ENCODE measurements at places on chromosomes 7 and 10.
A peak's percentile ranks its signal among the peaks of the same experiment; 100 is the strongest.

GRCh38 chr10:104081998-104082397 is 3.7 kb downstream of the COL17A1 start:
- DNase-seq = no peak

DNA sequence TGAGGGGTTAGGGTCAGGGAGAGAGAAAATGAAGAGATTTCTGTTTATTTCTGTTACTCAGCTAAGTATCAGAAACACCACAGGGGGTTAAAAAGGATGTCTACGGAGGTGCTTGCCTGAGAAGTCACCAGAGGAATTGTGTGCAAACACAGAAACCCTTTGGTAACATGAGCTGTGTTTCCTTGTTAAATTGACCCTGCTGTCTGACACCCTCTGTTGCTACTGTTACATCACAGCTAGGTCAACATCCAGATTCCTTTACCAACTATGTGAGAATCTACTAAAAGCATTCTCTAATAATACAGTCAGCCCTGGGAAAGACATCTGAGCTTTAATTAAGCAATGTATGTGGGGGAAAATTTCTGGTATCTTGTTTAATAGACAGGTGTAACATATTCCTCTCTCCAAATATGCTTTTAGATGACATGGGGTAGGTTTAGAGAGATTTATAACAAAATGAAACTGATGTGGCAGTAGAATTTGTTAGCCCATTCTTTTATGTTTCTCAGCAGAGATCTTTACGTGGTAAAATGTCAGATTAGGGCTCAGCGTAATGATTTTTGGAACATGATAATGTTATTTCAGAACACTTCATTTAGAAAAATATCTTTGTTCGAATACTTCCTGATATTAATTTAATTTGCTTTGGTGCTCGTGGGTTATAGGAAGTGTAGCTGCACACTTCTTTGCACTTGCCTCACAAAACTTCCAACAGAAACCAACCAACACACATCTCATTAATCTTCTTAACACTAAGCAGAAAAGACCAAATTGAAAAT is 168.0 kb upstream of the AHR start:
- peak; percentile 4 for DNase-seq

- DNase-seq = no peak
These were observed 195.4 kb downstream of the SKIDA1 start for GRCh38 chr10:21329995-21330627.

DNA sequence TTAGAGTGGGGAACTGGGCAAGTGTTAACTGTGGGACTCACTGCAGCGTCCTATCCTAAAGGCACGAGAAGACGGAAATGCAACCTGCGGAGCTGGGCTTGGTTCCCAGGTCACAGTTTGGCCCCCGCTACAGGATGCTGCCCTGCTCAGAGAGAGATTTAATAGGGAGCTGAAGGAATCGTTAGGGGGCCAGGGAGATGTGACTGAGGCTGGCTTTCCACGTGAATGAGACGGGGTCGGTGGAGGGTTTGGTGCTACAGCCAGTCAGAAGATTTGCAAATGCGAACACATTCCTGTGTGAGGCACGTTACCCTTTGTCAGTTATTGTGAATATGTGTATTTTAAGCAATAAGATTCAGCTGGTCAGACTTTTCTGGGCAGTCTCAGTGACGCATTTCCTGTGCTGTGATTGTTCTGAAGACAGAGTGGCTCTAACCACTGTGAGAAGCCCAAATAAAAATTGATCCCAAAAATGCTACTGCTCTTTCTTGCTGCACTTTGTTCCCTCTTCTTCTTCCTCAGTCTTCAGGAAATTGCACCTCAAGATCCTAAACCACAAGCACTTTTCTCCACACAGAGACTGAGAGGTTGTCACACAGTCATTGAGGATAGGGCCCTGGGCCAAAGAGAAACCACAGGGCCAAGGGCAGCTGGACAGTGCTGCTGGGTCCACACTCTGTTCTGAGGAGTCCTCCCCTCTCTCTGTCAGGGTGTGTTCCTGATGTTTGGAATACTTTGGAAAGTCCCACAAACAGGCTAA is 21.2 kb downstream of the CYP17A1 start:
- DNase-seq = no peak

DNA sequence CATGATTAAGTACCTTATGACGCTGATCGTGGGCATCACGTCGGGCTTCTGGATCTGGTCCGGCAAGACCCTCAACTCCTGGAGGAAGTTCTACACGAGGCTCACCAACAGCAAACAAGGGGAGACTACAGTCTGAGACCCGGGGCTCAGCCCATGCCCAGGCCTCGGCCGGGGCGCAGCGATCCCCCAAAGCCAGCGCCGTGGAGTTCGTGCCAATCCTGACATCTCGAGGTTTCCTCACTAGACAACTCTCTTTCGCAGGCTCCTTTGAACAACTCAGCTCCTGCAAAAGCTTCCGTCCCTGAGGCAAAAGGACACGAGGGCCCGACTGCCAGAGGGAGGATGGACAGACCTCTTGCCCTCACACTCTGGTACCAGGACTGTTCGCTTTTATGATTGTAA is 2.5 kb downstream of the FZD1 start:
- DNase-seq = no peak

GRCh38 chr10:22816298-22816653 is 101.9 kb upstream of the PIP4K2A start:
- no peak for DNase-seq

GRCh38 chr7:16015981-16016380 is 329.5 kb upstream of the MEOX2 start:
- DNase-seq = no peak

DNA sequence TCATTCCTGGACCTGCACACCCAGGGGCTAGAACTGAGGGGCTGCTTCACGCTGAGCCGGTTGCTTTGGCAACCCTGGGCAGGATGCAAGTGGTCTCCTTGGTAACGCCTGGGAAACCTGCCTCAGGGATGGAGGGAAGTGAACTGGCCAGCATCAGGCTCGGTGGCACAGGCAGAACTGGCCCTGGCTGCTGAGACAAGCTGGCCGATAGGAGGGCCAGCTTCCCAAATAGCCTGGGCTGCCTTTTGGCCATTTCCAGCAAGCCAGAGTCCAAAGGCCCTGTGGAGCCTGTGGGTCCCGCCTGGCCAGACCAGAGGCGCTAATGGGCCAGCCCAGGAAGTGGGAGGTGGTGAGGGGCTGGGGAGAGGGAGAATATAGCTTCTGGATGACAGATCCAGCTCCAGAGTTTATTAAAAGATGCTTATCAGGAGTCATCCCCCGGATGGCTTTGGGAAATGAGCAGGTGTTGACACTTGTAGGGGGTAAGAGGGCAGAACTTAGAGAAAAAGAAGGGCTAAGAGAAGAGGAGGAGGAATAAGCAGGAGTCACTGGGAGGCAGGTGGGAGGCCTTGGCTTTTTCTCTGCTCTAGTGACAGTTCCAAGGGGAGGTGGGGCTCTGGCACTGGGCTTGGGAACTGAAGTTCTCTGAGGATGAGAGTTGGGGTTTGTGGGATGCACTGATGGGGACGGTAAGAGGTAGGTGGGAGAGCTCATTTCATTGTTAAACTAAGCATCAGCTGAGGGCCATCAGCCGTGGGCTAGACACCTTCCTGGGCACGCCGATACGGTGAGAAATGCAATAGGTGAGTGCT is 9.6 kb downstream of the NEURL1 start:
- DNase-seq = no peak

DNA sequence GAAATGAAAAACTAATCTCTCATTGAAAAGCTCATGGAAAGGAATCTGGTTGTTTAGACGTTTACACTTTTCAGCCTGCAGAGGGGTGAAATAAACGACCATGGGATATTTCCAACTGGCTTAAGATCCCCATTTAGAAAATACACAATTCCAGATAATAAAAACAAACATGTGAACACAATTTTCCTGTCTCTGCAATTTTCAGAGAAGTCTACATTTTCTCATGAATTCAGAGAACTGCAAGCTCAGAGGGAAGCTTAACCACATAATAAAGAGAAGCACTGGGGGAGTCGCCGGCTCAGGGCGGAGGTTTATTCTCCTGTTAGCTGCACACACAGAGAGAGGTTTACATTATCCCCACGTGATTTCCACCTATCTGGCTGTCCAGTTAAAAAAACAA is 215.2 kb downstream of the FANK1 start:
- no peak for DNase-seq

DNA sequence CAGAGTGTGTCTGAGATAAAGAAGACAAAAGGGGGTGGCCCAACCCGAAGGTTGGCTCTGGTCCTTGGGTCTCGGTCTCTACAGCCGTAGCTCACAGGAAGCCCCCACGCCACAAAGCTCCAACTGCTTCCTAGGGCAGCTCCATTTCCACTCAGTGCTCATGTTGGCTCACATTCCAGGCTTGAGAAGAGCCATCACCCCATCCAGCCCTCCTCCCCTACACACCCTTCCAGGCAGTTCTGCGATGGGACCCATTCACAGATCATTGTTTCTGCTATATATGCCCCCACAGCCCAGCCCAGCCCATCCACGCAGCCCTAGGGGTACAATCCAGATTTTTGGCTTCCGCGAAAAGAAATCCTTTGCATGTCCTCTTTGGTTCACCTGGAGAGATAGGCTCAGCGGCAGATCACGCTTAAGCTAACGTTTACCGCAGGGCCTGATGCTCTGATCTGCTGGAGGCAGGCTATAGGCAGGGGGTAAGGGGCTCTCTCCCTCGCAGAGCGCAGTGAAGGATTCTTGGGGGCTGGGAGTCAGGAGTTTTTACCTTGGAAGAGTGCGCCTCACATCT is 6.2 kb upstream of the HOXA11 start:
- no peak for DNase-seq

- DNase-seq = no peak
These were observed 208.6 kb upstream of the RNF32 start for GRCh38 chr7:156432018-156432417.

DNA sequence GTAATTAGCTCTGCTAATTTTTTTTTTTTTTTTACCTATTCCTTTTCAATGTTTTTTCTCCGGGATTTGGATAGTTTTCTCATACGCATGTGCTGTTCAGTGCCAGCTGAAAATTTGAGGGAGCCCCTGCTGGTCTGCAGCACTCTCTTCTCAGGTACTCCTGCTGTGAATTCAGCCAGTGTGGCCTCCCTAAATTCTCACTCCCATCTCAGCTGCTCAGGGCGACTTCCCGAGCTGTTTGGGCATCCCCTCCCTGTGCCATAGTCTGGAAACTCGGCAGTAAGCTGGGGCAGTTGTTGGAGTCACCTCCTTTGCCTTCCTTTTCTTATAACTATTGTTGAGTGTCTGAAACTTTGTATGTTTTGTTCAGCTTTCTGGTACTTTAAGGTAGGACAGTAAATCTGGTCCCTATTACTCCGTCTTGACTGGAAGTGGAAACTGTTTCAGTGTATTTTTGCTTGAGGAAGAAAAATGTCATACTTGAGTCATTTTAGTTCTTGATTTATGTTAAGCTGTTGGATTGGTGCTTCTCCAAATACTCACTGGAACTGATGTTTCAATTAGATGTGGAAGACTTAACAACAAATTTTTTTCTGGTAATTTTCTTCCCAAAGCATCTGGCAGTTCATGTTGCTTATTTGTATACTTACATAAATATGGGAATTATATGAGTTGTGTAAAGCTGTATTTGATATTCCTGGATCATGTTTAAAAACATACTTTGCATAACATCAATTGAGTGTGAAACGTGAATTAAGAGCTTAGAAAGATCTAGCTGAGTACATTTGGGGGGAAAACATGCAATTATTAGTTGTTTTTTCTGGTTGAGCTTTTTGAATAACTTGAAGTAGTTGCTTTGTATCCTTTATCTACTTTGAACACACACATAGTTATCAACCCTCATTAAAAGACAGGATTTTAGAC is 33.7 kb downstream of the MINPP1 start:
- DNase-seq = no peak

DNA sequence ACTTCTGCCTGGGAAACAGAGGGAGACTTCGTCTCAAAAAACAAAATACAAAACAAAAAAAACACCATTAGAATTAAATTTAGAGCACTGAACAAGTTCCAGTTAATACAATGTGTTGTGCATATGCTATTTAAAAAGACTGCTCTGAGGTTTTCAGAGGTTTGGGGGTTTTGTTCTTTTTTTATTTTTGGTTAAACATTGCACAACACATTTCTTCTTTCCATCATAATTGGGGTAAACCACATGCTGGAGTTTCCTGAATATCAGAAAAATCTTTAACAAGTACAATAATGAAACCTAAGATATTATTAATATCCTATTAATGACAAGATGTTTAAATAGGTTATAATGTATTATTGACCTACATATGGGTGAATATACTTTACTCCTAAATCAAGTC is 26.3 kb downstream of the IGF2BP3 start:
- DNase-seq = no peak

GRCh38 chr10:66604195-66604594 is 321.6 kb upstream of the LRRTM3 start:
- DNase-seq = no peak

DNA sequence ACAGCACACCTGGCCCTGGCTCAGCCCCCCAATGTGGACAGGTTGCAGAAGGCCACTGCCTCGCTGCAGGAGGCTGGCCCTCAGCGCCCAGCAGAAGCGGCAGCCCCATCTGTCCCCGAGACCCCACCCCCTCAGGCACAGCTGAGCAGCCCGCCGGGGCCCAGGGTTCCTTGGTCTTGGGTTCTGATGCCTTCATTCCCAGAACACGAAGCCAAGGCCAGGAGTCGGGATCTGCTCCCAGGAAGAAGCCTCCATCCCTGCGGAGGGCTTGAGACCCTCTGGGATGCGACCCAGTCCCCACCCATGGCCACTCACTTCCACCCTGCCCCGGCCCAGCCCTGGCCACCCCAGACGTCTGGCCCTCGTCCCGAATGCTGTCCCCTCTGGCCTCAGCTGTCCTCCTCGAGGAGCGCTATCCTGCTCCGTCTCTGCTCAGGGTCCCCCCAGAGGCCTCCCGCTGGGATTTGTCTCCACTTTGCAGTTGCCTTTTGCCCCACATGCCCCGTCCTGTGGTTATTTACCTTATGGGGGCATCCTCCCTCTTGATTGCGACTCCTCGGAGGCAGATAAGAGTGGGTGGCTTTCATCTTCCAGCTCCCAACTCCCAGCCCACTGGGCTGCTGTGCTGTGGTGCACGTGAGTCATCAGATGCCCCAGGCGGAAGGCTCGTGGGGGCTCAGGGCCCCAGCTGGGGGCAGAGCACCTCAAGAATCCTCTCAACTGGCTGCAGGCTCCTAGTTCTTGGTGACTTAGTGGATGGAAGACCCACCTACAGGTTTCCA is 97.5 kb downstream of the MKI67 start:
- no peak for DNase-seq

- no peak for DNase-seq
These were observed 94.8 kb downstream of the KCNMA1 start for GRCh38 chr10:77542710-77543259.

- no peak for DNase-seq
These were observed 3.4 kb upstream of the ACTR3B start for GRCh38 chr7:152756116-152756515.

- no peak for DNase-seq
These were observed 24.1 kb upstream of the ABCC2 start for GRCh38 chr10:99758211-99758891.

DNA sequence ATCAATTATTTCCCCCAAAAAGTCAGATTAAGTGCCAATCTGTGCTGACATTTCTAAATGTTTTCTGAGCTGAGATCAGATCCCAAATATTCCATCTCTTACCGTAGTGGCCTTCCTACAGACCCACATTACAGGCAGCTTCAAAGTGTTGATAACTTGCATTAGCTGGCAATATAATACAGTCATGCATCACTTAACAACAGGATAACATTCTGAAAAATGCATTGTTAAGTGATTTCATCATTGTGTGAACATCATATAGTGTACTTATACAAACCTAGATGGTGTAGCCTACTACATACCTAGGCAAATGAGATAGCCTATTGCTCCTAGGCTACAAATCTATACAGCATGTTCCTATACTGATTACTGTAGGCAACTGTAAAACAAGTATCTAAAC is 22.4 kb downstream of the SLC25A13 start:
- no peak for DNase-seq

GRCh38 chr7:50556247-50556991 is 8.8 kb downstream of the DDC start:
- DNase-seq = no peak

GRCh38 chr10:7275761-7276440 is 134.9 kb downstream of the SFMBT2 start:
- no peak for DNase-seq

Measured in endothelial cell (in vitro differentiated cells).